ENCODE measurements at places on chromosomes 11 and 22.

GRCh38 chr11:69867076-69868005, 48.1 kb upstream of the FGF3 start:
- DNase-seq, result peak; percentile 19

DNA sequence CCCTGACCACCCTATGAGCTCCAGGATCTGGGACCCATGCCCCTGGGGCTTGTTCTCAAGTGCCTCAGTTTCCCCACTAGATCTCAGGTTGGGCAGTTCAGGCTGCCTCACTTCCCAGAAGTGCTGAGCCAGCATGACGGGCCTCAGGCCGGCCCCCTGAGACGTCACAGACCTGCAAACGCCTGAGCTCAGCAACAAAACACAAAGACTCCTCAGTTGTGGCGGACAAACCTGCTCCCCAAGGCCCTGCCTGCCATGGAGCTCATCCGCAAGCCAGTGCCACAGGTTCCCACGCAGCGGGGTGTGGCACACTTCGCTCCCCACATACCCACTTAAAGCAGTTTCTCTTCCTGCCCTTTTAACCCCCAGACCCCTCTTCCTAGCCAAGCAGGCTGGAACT, 45.2 kb downstream of the NECTIN1 start:
- peak; percentile 41 for DNase-seq

DNA sequence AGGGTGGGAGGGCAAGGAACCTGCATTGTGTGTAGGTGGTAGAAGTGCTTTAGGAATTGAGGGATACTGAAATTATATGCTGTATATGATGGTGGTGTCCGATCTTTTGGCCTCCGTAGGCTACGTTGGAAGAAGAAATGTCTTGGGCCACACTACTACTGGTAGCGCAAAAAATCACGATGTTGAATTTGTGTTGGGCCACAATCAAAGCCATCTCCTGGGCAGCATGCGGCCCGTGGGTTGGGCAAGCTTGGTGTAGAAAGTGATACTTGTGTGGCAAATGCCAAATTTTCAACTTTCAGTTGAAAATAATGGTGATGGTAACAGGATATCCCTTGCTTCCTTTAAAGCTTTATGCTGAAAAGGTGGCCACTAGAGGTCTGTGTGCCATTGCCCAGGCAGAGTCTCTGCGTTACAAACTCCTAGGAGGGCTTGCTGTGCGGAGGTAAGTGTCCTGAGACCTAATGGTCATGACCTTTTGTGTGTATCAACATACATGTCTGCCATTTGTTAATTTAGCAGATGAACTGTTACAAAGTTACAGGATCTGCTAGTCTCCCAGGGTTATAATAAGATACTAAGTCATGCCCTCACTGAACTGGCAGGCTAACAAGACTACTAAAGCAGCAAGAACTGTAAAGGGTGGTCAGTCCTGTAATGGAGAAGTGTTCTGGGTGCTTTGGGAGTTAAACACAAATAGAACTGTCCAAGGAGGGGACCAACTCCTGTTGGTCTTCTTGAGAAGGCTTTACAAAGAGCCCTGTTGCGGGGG, 2.9 kb downstream of the RPS3 start:
- no peak for DNase-seq

- no peak for DNase-seq
These were observed 164.3 kb downstream of the GUCY1A2 start for GRCh38 chr11:106853850-106854401.

- peak; percentile 44 for DNase-seq
These were observed 1.0 kb upstream of the ZNF143 start for GRCh38 chr11:9459667-9460321.

GRCh38 chr11:1053121-1053901, 16.8 kb upstream of the MUC6 start:
- DNase-seq, result peak; percentile 19

DNA sequence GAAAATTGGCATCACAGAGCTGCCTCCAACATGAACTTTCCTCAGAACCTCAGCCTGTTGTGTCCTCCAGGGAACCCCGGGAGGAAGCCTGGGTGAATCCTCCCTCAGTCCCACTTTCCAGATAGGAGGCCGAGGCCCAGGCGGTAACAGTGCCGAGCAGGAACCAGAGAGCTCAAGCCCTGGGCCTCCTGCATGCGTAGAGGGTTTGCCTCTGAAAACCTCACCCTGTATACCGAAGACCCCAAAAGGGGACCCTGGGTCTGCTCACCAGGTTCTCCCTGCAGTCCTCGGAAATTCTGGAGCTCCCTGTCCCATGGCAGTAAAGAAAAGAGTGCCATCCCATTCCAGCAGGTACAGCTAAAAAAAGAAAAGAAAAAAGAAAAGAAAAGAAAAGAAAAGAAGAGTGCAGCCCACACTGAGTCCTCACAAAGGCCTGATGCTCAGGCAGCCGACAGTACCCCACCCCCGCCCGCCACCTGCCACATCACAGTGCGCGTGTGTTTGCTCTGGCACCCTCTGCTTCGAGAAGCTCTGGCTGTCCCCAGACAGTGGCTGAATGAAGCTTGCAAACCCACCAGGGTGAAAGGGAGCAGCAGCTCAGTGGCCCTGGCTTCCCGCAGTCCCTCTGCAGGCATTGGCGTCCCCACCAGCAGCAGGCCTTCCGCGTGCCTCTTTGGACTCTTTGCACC, 28.4 kb upstream of the FADD start:
- no peak for DNase-seq

GRCh38 chr22:40051322-40051721, 56.6 kb downstream of the FAM83F start:
- no peak for DNase-seq

GRCh38 chr11:130871616-130872015, 44.7 kb downstream of the SNX19 start:
- DNase-seq, result no peak

GRCh38 chr11:96187822-96188221, 155.2 kb downstream of the MAML2 start:
- DNase-seq, result peak; percentile 62

DNA sequence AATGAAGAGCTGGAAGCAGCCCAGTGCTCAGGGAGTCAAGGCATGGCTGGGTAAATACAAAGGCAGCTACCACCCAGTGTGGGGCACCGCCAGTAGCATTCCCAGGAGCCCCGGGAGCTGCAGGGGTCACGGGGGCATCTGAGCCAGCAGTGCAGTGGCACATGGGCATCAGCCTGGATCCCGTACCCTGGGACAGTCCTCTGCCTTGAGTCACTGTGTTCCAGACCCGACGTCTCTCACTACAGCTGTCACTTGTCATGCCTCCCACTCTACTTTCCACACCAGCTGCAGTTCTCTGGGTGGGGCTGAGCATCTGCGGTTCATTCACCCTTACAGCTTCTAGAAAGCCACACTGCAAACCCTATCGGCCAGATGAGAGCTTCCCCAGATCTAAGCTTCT, 29.6 kb downstream of the DHCR7 start:
- peak; percentile 59 for DNase-seq

DNA sequence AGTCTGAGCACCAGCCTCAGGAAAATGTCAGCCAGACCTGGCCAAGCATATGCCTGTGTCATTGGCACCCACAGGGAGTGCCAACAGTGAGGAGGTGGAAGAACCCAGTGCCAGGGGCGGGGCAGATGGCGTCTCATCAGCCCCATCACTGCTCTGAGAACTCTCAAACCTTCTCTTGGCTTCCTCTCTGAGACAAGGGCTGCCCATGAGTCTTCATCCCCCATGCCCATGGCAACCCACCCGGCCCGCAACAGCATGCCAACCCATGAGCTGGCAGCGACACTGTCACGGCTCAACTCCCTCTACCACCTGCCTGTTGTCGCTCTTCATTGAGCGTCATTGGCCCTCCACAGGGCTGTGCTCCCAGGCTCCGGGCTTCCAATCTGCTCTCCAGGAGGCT, 340.5 kb downstream of the BUD13 start:
- DNase-seq, result no peak

DNA sequence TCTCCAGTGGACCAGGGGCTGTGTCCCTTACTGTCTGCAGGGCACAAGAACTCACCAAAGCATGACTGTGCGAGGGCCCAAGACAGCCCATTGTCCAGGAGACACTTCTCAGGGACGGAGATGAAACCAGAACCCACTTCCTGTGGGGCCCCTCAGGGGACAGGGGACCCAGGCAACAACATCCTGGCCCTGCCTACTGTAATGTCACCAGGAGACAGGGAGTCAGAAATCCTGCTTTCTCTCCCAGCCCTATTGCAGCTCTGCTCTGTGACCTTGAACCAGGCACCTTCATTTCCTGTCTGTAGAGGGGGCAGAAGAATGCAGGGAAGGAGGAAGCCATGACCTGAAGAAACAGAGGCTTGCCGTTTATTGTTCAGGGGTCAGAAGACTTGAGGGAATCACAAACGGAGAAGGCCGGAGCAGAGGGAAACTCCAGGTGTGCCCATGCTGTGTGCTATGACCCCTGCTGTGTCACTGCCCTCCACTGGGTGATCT, 98.0 kb downstream of the NAT10 start:
- no peak for DNase-seq
